ENCODE measurements at places on chromosomes 6 and 20.

- DNase-seq: no peak
Observed at GRCh38 chr20:36496707-36497669, 44.3 kb upstream of the MYL9 start.

- no peak for DNase-seq
Observed at GRCh38 chr6:99422912-99423311, 2.2 kb downstream of the PNISR start.

- no peak for DNase-seq
Observed at GRCh38 chr6:87104667-87105066, 9.8 kb upstream of the CGA start.

- no peak for DNase-seq
Observed at GRCh38 chr20:36431604-36432003, 109.7 kb upstream of the MYL9 start.

DNA sequence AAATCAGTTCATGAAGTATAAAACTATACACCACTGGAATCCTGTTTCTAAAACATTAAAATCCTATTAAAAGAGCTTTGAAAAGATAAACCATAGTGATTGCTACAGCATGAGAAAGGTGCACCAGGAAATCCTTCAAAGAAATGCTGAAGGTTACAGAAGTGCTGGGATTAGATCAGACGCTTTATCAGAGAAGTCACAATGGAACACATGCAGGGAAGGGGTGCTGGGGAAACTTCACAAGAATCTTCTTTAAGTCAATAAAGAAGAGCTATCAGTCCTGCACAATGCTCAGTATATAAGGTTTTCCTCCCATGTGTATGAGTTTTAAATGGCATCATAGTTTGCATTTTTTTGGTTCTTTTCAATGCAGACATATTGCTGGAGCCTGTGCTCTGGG is 137.7 kb upstream of the SLC22A16 start:
- no peak for DNase-seq

- DNase-seq: no peak
Observed at GRCh38 chr6:137846772-137847313, 20.2 kb upstream of the TNFAIP3 start.

- DNase-seq: peak; percentile 24
Observed at GRCh38 chr6:132456700-132457143, 55.4 kb upstream of the MOXD1 start.
